ENCODE measurements at places on chromosomes 2 and 18.

DNA sequence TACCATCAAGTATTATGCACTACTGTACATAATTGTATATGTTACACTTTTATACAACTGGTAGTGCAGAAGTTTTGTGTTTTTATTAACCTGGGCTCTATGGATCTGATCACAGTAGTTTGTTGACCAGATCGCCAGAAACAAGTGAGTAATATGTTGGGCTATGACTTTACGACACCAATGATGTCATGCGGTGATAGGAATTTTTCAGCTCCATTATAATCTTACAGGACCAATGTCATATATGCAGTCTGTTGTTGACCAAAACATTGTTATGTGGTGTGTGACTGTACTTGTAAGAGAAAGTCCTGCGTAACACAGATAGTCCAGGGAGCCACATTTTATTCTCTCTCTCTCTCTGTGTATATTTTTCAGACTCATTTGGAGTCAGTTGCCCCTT is 4.5 kb upstream of the ACOXL start:
- DNase-seq = no peak

- no peak for DNase-seq
Observed at GRCh38 chr2:18398833-18399232, 161.6 kb downstream of the RDH14 start.

DNA sequence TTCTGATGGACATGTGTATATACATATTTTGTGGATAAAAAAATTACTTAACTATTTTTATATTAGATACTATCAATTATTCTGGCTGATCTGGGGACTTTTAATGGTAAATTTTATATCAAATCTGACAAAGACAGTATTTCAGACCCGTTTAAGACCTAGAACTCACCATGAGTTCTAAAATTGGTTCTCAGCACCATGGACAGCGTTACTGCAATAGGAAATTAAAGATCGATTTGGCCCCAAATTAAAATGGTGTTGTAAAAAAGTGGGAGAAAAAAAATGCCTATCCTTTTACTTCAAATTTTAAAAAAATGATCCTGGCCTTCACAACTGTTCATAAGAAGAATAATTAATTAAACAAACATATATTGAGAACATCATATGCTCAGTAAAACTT is 919 bp upstream of the SCN2A start:
- DNase-seq = no peak

- DNase-seq = no peak
Observed at GRCh38 chr2:233280114-233280693, 27.4 kb upstream of the SAG start.

- no peak for DNase-seq
Observed at GRCh38 chr2:205721057-205721449, 38.8 kb downstream of the NRP2 start.

DNA sequence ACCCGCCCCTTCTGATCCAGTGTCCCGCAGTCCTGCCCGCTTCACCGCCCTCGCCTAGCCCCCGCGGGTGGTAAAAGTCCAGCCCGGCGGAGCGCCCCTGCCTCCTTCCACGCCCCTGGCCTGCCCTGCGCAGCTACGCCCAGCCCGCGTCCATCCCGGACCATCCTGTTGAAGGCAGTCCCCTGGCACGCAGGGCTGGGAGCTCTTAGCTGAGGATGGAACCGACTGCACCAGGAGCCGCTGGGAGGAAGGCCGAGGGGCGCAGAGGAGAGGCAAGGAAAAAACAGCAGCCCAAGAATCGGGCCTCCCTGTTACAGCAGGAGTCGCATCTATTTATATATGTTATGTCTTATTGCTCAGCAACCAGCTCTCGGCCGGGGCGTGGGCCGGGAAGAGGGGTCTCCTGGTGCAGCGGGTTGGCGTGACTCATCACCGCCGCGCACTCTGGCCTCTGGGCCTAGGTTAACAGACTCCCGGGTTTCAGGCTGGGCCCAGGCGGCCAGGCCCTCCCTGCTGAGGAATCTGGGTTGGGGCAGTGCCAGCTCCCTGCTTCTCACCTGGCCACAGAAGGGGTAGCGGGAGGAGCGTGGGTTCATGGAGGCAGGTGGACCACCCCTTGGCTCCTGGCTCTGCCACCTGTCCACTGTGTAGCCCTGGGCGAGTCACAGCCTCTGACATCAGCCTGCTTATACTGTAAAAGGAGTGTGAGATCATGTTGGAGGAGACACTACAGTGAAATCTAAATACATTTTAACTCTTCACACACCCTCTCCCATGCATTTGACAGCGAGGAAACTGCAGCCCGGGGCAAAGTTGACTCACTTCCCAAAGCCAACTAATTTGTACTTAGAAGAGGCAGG is 13.4 kb upstream of the MAP3K2 start:
- no peak for DNase-seq

DNA sequence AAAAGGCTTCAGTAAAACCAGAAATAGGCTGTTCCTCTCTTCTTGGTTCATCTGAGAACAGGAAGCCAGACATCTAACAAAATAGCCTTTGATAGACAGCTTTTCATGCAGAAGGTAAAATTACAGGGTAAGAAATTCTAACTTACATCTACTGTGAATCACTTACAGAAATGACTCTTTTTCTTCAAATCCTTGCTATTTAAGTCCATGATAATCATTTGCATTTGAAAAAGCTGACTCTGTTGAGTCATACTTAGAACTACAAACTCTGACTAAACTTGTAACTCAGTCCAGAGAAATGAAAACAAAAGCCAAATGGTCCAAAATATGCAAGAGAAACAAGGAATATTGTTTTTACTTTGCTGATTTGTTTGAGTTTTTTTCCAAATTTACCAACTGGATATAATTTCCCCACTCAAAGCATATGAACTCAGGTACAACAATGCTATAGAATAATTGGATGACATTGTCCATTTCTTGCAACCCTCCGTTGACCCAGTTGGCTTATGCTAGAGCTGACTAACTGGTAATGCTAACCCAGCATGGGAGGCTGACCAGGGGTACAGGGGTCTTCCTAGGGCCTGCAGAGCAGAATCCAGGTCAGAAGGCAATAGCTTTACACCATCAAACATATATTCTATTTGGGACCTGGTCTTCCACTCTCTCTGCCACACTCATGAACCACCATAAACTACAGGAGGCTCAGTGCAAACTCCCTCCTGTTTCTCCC is 18.8 kb upstream of the MREG start:
- peak; percentile 31 for DNase-seq

GRCh38 chr18:65750389-65751154 is at the start of gene CDH7:
TSS of gene CDH7 (plus strand) at chr18:65751012. CDS start at chr18:65762843, 11,831 bp downstream.
- DNase-seq = peak; percentile 25

GRCh38 chr18:36440614-36441013 is 143.1 kb downstream of the FHOD3 start:
- DNase-seq = no peak

DNA sequence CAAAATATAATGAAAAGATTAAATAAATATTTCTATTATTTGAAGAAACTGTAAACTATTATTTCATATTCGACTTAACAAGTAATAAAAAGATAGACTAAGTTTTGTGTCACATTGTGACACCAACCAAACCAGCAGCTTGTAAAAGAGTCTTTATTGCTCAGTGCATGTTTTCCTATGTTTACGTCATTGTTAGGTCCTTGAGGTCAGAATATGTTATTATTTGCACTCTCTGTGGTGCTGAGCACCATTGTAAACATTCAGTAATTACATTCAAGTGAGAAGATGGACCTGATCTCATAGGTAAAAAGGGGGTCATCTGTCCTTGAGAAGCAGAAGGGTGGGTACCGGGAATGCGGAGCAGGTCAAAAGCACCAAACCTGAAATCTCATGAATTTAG is 1999.1 kb upstream of the CELF4 start:
- DNase-seq = no peak

- no peak for DNase-seq
Observed at GRCh38 chr18:68588169-68588568, 126.7 kb downstream of the TMX3 start.

- DNase-seq = no peak
Observed at GRCh38 chr2:177036747-177037146, 175.8 kb upstream of the HNRNPA3 start.

- DNase-seq = no peak
Observed at GRCh38 chr18:4450065-4450658, 4.9 kb downstream of the DLGAP1 start.

GRCh38 chr2:215898363-215898762 is 115.0 kb downstream of the MREG start:
- no peak for DNase-seq

GRCh38 chr2:181818840-181819239 is 72.7 kb upstream of the ITPRID2 start:
- no peak for DNase-seq

DNA sequence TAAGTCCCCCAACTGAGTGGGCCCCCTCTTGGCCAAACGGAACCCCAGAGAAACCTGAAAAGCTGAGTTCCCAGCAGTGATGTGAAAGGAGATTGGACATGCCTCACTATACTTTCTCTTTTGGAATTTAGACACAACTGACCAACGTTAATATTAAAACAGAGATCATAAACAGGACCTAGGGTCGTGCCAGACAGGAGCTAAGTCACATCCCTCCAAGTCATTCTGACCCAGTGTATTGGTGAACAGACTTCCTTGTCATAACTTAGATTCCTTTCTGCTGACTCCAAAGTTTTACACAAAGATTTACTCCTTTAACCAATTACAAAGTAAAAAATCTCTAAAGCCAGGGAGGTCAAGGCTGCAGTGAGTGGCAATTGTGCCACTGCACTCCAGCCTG is 46.9 kb downstream of the UXS1 start:
- DNase-seq = no peak

DNA sequence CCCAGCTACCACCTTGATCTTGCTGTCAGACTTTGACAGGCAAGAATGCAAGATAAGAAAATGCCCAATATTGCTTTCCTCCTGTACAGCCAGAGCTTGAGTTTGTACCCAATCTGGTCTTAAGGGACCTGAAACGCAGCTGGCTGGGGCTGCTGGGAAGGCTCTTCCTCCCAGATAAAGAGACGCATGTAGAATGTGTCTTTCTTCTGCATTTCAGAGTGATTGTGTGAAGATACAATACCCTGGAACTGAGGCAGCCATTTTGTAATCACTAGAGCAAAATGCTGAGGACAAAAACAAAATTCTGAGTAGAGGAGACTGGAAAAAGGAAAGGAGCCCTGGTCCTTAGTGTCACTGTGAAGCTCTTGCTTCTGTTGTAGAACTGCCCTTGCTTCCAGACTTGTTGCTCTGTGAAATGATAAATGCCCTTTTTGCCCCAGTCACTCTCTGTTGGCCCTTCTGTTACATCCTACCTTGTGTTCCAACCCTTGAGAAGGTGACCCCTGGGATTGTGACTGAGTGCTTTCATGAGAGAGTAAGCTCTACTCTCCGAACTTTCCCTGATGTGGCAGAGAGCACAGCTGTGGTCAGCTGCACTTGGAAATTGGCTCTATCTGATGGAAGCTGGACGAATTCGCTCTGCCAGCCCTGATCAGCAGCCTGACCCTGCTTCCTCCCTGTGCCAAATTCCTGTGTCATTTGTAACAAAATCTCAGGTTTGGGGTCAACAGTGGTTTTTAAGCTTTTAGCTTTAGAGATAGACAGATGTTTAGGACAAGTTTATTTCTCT is 137.4 kb upstream of the RBMS1 start:
- DNase-seq = no peak

GRCh38 chr18:49030138-49030537 is 79.4 kb upstream of the SMAD7 start:
- no peak for DNase-seq
